ENCODE measurements at places on chromosomes 7 and 10.
A peak's percentile ranks its signal among the peaks of the same experiment; 100 is the strongest.

GRCh38 chr7:77940647-77941046, 142.1 kb downstream of the PHTF2 start:
- DNase-seq, result no peak
- H3K4me1 ChIP-seq, result no peaks in the 10 kb centered on the region
- H3K4me3 ChIP-seq, result no peak overlapping the region
- no peaks in the 10 kb centered on the region for H3K36me3 ChIP-seq
- H3K27ac ChIP-seq, result no peak overlapping the region

DNA sequence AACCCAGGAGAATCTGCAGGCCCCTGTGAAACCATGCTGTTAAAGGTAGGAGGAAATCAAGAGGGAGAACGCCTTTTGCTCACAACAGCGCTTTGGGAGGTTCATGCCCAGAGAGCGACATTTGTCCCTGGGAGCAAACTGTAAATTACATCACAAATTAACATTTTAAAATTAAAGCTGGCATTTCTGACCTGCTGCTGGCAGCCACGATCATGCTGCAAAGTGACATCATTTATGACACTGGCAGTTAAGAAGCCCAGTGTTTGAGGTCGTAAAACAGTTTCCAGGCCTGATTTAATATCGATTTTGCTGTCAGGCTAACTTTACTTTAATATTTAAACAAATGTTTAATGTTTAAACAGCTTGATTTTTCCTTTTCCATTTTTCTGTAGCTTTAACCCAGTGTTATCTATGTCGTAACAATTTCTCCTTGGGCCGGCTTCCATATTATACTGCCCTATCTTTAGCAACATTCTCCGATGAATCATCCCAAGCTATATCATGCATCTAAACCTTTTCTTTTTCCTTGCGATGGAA, 86.5 kb upstream of the NPVF start:
- H3K4me1 ChIP-seq, result no peaks in the 10 kb centered on the region
- H3K36me3 ChIP-seq, result no peaks in the 10 kb centered on the region
- no peak overlapping the region for H3K4me3 ChIP-seq
- H3K27ac ChIP-seq, result no peak overlapping the region

DNA sequence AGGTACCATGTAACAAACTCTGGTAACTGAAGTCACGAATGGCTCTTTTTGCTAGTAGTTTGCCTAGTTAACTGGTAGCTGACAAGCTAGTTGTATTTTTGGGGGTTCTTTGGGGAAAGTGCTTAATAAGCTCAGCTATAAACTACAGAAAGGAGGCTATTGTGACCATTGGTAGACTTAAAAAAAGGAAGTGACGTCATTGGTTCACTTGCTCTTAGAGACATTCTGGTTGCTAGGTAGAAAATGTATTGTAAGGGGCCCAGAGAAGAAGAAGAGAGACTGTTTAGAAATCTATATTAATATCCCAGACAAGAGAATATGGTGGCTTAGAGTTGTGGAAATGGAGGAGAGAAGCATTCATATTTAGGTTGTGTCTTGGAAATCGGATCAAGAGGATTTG, 103.0 kb downstream of the NXPH1 start:
- no peaks in the 10 kb centered on the region for H3K4me1 ChIP-seq
- H3K27ac ChIP-seq, result no peak overlapping the region
- H3K36me3 ChIP-seq, result no peaks in the 10 kb centered on the region
- H3K4me3 ChIP-seq, result no peak overlapping the region

GRCh38 chr10:62554632-62555199, 180.5 kb downstream of the ZNF365 start:
- no peak overlapping the region for H3K27ac ChIP-seq
- H3K4me3 ChIP-seq, result no peak overlapping the region
- DNase-seq, result peak; percentile 29
- no peaks in the 10 kb centered on the region for H3K4me1 ChIP-seq
- H3K36me3 ChIP-seq, result no peaks in the 10 kb centered on the region
- no peaks in the 10 kb centered on the region for H3K27me3 ChIP-seq

DNA sequence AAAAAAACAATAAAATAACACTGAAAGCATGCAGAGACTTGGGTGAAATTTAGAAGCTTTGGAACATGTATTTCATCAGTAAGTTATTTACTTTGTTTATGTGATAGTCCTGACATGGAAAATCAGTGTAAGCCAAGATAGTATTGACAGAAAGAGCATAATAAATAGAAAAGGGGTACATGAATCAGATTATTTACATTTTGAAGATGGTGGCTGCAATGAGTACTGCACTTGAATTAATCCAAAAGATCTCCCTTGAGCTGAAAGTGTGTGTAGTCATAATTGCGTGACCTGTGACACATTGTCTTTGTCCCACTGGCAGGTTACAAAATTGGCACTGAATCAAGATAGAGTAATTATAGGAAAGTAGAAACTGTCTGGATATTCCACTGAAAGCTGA, 562.9 kb downstream of the GFRA1 start:
- H3K4me1 ChIP-seq, result no peaks in the 10 kb centered on the region
- no peak overlapping the region for H3K4me3 ChIP-seq
- no peaks in the 10 kb centered on the region for H3K36me3 ChIP-seq
- H3K27ac ChIP-seq, result no peak overlapping the region
- DNase-seq, result no peak

- DNase-seq, result no peak
- no peaks in the 10 kb centered on the region for H3K27me3 ChIP-seq
- no peaks in the 10 kb centered on the region for H3K4me1 ChIP-seq
Measured at GRCh38 chr10:60473557-60473956, 83.9 kb upstream of the ANK3 start.

- H3K4me1 ChIP-seq, result no peaks in the 10 kb centered on the region
- no peaks in the 10 kb centered on the region for H3K36me3 ChIP-seq
- no peak for DNase-seq
- no peaks in the 10 kb centered on the region for H3K27me3 ChIP-seq
Measured at GRCh38 chr7:5332579-5332978, 49.8 kb downstream of the SLC29A4 start.

- no peak overlapping the region for H3K27ac ChIP-seq
- H3K4me1 ChIP-seq, result no peaks in the 10 kb centered on the region
- H3K36me3 ChIP-seq, result no peaks in the 10 kb centered on the region
- no peak for DNase-seq
- H3K4me3 ChIP-seq, result no peak overlapping the region
Measured at GRCh38 chr7:74655324-74655723, 2.2 kb upstream of the GTF2I start.

DNA sequence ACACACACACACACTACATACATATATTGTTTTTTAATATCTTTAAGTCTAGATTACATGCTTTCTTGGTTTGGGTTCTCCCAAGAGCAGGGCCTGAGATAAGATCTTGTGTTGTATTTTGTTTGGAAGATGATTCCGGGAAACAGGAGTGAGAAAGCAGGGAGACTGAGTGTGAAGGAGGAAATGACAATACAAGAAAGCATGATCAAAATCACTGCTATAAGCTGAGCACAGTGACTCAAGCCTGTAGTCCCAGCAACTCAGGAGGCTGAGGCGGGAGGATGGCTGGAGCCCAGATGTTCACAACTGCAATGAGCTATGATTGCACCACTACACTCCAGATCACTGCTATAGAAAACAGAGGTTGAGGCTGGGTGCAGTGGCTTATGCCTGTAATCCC, 267.6 kb downstream of the SKIDA1 start:
- H3K27me3 ChIP-seq, result no peaks in the 10 kb centered on the region
- no peak overlapping the region for H3K4me3 ChIP-seq
- H3K27ac ChIP-seq, result no peak overlapping the region
- 0 out of 2 replicates have a peak, but pooled peaks cover 1% of the 10 kb centered on the region for H3K4me1 ChIP-seq
- no peak for DNase-seq

DNA sequence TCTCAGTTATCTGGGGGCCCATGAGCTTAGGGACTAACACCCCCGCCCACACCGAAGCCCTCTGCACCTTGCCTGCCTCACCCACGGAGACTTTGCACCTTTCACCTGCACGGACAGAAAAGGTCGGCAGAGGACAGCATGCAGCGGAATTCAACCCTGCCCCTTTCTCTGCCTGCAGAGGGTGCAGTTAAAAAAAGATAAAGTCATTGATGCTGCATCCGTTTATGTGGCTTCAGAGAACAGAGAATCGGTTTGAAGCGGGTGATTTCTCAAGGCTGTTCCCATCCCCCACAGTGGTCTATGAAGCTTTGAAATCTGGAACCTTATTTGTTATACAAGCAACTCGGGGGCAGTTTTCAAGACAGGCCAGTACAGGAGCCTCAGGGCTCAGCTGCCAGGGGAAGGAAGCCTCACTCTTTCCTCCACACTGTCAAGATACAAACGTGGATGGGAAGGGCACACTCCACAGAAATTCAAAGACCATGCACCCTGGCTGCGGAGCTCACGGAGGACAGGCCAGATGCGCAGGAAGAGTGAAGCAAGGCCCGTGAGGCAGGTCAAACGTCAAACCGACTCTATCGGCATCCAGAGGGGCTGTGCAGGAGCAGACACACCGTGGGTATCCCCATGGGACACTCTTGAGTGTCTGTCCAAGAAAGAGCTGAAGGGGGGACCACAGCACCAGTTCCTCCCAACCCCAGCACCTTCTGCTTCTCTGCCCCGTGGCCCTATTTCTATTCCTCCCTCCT, 66.3 kb downstream of the INSIG1 start:
- H3K4me3 ChIP-seq, result no peak overlapping the region
- H3K27ac ChIP-seq, result no peak overlapping the region
- peaks cover 3% of the 10 kb centered on the region for H3K4me1 ChIP-seq

- H3K4me3 ChIP-seq, result no peak overlapping the region
- no peaks in the 10 kb centered on the region for H3K4me1 ChIP-seq
- DNase-seq, result no peak
- H3K27ac ChIP-seq, result no peak overlapping the region
- no peaks in the 10 kb centered on the region for H3K36me3 ChIP-seq
Measured at GRCh38 chr10:52479567-52479966, 165.5 kb downstream of the DKK1 start.

- H3K27me3 ChIP-seq, result no peaks in the 10 kb centered on the region
- no peak for DNase-seq
- H3K4me1 ChIP-seq, result no peaks in the 10 kb centered on the region
- no peak overlapping the region for H3K4me3 ChIP-seq
- H3K27ac ChIP-seq, result no peak overlapping the region
Measured at GRCh38 chr10:33391611-33392465, 57.4 kb upstream of the NRP1 start.

GRCh38 chr10:31368724-31369123, 49.7 kb downstream of the ZEB1 start:
- H3K4me3 ChIP-seq, result no peak overlapping the region
- H3K36me3 ChIP-seq, result no peaks in the 10 kb centered on the region
- no peak for DNase-seq
- H3K27me3 ChIP-seq, result no peaks in the 10 kb centered on the region

GRCh38 chr7:24728503-24729364, 28.5 kb downstream of the GSDME start:
- H3K27ac ChIP-seq, result no peak overlapping the region
- H3K4me3 ChIP-seq, result no peak overlapping the region
- no peaks in the 10 kb centered on the region for H3K36me3 ChIP-seq
- H3K27me3 ChIP-seq, result no peaks in the 10 kb centered on the region

- DNase-seq, result no peak
- no peak overlapping the region for H3K4me3 ChIP-seq
- no peaks in the 10 kb centered on the region for H3K4me1 ChIP-seq
- H3K27ac ChIP-seq, result no peak overlapping the region
- no peaks in the 10 kb centered on the region for H3K36me3 ChIP-seq
Measured at GRCh38 chr7:109963741-109964140, 1127.2 kb upstream of the LRRN3 start.

All from iPS DF 6.9 (cell line).